ENCODE measurements at places on chromosomes 4 and X. TPM values are rescaled to one million over a fixed set of nuclear protein-coding genes. Genes with fewer than 3 reads are reported as not detected.
A peak's percentile ranks its signal among the peaks of the same experiment; 100 is the strongest.

The TEX11 gene
- not detected for total RNA-seq

DNA sequence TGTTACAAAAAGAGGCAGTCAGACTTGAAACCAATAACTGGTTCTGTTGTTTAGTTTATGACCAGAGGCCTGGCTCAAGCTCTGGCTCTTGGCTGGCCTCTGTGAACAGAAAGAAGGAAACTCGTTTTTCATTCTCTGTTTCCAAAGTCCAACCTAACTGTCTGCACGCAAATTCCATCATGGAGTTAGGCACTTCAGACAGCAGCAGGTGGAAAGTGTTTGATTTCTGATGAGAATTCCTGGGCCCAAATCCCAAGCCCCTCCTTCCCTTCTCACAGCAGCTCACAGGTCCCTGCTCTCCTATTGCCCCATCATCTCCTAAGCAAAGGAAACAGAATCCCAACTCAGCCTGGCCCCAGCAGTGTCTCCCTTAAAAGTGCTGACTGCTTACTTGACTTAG is 42.8 kb upstream of the FGF16 start:
- no peaks in the 10 kb centered on the region for H3K36me3 ChIP-seq
- no peak overlapping the region for H3K27ac ChIP-seq
- no peaks in the 10 kb centered on the region for H3K4me1 ChIP-seq
- no peak overlapping the region for H3K4me3 ChIP-seq
- H3K27me3 ChIP-seq: no peaks in the 10 kb centered on the region

DNA sequence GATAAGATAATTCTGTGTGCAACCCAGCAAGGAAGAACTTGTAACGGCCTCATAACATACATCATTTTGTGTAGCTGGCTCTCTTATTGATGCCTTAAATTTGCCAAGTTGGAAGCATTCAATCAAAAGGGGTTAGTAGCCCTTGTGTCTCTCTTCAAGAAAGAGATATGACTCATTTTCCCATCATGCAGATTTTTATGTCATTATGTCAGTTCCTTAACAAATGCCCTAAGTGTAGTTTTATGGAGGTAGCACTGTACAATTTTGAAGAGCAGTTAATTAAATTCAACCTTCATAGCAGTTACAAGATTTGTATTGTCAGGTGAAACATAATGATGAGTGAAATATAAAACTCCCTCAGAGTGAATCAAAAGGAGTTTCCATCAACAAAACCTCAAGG is 215.6 kb downstream of the GRIA3 start:
- H3K27me3 ChIP-seq: no peaks in the 10 kb centered on the region
- no peaks in the 10 kb centered on the region for H3K36me3 ChIP-seq
- no peak overlapping the region for H3K4me3 ChIP-seq
- H3K27ac ChIP-seq: no peak overlapping the region

- DNase-seq: no peak
- H3K36me3 ChIP-seq: no peaks in the 10 kb centered on the region
- no peaks in the 10 kb centered on the region for H3K4me1 ChIP-seq
- no peak overlapping the region for H3K4me3 ChIP-seq
- H3K27me3 ChIP-seq: no peaks in the 10 kb centered on the region
Measured at GRCh38 chr4:6123116-6123515, 77.2 kb downstream of the JAKMIP1 start.

DNA sequence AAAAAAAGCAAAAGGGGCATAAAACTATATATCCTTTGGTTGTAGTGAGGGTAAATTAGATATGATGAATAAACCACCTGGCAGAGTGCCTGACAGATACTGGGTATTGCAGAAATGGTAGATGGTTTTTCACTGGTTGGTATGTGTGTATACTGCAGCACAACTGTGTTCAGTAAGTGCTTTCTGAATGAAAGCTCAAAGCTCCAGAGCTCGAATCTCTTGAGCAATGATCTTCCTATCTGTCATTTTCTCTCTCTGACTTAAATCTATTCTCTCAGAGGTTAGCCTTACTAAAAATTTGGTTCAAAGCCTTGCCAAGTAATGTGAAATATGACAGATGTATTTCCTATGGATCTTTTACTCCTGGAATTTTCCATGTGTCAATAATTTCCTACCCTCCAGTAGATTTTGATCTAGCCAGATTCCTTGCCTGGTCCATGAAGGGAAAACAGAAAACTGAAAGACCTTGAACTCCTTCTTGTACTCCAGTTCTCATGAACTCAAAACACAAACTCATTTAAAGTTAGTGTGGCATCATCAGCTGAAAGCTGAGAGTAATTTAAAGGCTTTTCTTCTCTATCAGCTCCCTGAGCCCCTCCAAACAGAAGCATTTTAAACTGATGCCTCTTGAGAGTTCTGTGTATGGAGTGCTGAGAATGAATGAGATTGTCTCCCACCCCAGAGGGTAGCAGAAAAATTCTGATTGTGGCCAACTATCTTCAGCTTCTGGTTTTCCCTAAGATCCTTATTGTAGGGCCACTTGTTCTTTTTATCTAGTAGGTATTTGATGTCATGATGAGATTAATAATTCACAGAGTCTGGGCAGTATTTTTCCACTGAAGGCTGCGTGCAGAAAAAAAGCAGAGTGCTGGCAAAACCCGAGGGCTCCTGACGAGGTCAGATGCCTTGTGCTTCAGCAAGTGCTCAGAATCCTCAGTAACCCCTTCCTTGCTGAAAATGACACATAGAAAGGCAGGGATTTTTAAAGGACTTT is 363.4 kb upstream of the BOD1L1 start:
- DNase-seq: peak; percentile 59
- no peak overlapping the region for H3K27ac ChIP-seq
- no peaks in the 10 kb centered on the region for H3K27me3 ChIP-seq
- H3K4me1 ChIP-seq: peaks cover 31% of the 10 kb centered on the region

The HSPA4L gene
- total RNA-seq: 45.9 TPM
